Common myeloid progenitor, CD34-positive (primary cell): ENCODE measurements at places on chromosomes 16 and 17.
A peak's percentile ranks its signal among the peaks of the same experiment; 100 is the strongest.

- no peaks in the 10 kb centered on the region for H3K27me3 ChIP-seq
- DNase-seq: no peak
- H3K4me3 ChIP-seq: no peak overlapping the region
Measured at GRCh38 chr16:50390371-50390771, 21.6 kb upstream of the BRD7 start.

GRCh38 chr17:58281511-58282011 is 826 bp upstream of the MPO start:
- no peak overlapping the region for H3K27ac ChIP-seq

DNA sequence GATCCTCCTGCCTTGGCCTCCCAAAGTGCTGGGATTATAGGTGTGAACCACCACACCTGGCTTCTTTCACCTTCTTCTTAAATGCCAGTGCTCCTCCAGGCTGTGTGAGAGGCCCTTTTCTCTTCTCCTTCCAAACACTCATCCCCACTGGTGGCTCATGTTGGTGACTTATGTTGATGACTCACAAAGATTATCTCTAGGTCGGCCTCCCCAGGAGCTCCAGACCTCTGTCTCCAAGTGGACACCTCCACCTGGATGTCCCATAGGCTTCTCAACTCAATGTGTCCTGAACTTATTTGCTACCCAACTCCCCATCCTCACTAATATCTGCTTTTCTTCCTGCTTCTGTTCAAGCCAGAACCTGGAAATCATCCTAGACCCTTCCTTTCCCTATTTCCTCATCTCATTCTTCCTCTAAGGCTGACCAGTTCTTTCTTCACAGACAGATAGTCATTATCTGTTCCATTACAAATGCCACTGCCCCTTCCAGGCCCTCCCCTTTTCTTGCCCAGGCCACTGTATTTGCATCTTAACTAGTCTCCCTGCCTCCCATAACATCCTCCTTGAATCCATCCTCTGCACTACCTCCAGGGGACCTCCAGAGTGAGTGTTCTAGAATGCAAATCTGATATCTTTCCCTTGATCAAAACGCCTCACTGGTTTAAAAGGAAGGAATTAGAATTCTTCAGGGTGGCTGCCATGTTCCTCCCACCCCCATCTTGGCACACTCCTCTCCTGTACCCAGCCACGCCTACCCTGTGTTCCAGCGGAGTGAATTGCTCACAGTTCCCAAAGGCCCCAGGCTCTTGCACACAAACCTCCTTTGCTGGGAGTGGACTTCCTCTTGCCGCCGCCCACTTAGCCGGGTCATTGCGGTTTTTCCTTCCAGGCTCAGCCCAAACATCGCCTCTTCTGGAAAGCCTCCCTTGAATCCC is 34.8 kb upstream of the FBXO47 start:
- no peak for DNase-seq
- no peaks in the 10 kb centered on the region for H3K36me3 ChIP-seq
- no peak overlapping the region for H3K27ac ChIP-seq

DNA sequence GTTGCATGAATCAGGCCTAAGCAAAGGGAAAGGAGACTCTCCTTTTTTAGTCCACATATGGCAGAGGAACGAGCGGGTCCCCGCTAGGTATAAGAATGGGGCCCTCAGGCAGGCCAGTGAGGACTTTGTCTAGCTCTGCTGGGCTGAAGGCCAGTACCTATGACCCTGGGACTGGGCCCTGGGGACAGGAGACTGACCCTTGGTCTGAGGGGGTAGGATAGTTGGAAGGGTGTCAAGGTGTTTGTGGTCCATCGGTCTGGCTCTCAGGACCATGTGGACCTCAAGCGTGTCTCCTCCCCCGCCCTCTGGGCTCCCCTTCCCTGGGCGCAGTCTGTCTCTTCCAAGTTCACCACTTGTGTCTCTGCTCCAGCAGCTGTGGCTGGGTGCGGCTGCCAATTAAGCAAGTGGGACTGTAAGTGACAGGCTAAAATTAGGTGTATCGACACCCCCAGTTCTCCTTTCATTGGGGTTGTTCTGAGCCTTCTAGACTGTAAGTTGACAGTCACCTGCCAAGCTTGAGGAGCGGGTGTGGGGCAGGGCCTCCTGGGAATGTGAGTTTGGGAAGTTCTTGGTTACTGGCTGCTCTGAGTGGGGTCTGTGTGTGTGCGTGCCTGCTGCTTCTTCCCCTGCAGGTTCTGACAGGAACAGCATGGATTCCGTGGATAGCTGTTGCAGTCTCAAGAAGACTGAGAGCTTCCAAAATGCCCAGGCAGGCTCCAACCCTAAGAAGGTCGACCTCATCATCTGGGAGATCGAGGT is 24.5 kb downstream of the AKAP1 start:
- H3K4me3 ChIP-seq: no peak overlapping the region
- no peaks in the 10 kb centered on the region for H3K27me3 ChIP-seq
- peaks cover 38% of the 10 kb centered on the region for H3K36me3 ChIP-seq
- peaks cover 13% of the 10 kb centered on the region for H3K4me1 ChIP-seq

DNA sequence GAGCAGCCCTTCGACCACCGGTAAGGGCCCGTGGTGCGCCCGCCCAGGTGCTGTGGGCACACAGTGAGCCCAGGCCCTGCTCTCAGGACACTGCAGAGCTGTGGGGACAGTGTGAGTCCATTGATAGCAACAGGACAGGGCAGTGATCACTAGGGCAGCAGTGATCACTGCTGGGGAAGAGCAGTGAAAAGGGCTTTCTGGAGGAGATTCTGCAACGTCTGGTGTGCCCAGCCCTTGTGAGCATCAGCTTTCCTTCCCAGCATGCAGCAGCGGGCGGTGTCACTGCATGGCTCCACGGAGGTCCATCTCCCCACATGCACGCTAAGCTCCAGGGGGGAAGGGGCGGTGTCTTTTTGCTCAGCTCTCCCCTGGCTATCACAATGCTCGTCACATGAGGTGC is 32.1 kb downstream of the MAP1LC3B start:
- H3K27ac ChIP-seq: no peak overlapping the region
- no peaks in the 10 kb centered on the region for H3K27me3 ChIP-seq
- H3K36me3 ChIP-seq: peaks cover 37% of the 10 kb centered on the region
- no peak overlapping the region for H3K4me3 ChIP-seq
- DNase-seq: no peak

GRCh38 chr16:83925957-83926725 is 26.9 kb upstream of the OSGIN1 start:
- no peaks in the 10 kb centered on the region for H3K27me3 ChIP-seq
- H3K36me3 ChIP-seq: peaks cover 2% of the 10 kb centered on the region
- no peak overlapping the region for H3K4me3 ChIP-seq
- H3K4me1 ChIP-seq: no peaks in the 10 kb centered on the region
- no peak overlapping the region for H3K27ac ChIP-seq
- DNase-seq: no peak

- H3K27ac ChIP-seq: no peak overlapping the region
- no peaks in the 10 kb centered on the region for H3K36me3 ChIP-seq
- H3K4me3 ChIP-seq: no peak overlapping the region
- no peak for DNase-seq
- H3K4me1 ChIP-seq: no peaks in the 10 kb centered on the region
- peaks cover 4% of the 10 kb centered on the region for H3K27me3 ChIP-seq
Measured at GRCh38 chr17:34781571-34782108, 179.6 kb downstream of the CCT6B start.

- no peak overlapping the region for H3K27ac ChIP-seq
- H3K36me3 ChIP-seq: no peaks in the 10 kb centered on the region
- H3K27me3 ChIP-seq: no peaks in the 10 kb centered on the region
- H3K4me1 ChIP-seq: no peaks in the 10 kb centered on the region
- H3K4me3 ChIP-seq: no peak overlapping the region
Measured at GRCh38 chr17:9818760-9819159, 3.1 kb downstream of the GSG1L2 start.

- H3K27me3 ChIP-seq: peaks cover 77% of the 10 kb centered on the region
- H3K4me3 ChIP-seq: peak within 1 kb of the TSS; percentile 6
- peaks cover 33% of the 10 kb centered on the region for H3K4me1 ChIP-seq
- no peak within 1 kb of the TSS for H3K27ac ChIP-seq
- peak; percentile 13 for DNase-seq
- no peaks in the 10 kb centered on the region for H3K36me3 ChIP-seq
Measured at GRCh38 chr17:82371333-82372248, at the start of gene UTS2R. UTS2R (plus strand) TSS chr17:82371765; CDS start chr17:82374325, 2,560 bp downstream.

DNA sequence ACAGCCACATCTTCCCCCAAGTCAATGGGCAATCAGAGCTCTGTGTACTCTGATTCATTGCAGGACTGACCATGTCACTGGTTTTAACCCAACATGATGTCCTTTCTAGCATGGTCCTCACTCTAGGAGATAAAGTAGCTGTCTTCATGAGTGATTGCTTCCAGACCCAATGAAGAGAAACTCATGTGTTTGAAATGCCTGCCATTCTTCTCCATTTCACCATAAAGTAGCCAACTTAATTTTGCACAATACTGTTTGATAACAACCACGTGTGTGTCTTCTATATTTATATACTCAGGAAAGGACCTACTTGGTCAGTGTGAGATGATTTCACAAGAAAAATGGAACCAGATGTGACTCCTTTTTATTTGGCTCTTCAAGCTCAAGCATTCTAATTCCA is 172.5 kb downstream of the AXIN2 start:
- no peak for DNase-seq
- no peak overlapping the region for H3K27ac ChIP-seq
- no peak overlapping the region for H3K4me3 ChIP-seq

GRCh38 chr17:34398990-34399389 is 36.0 kb upstream of the CCL1 start:
- peak; percentile 84 for DNase-seq
- H3K4me1 ChIP-seq: peaks cover 26% of the 10 kb centered on the region
- no peak overlapping the region for H3K27ac ChIP-seq

GRCh38 chr17:7929158-7930023 is at the start of gene KCNAB3:
KCNAB3 (minus strand) TSS chr17:7929856; CDS start chr17:7929435, 421 bp downstream.
- H3K27me3 ChIP-seq: no peaks in the 10 kb centered on the region
- DNase-seq: peak; percentile 56
- H3K4me3 ChIP-seq: no peak within 1 kb of the TSS

DNA sequence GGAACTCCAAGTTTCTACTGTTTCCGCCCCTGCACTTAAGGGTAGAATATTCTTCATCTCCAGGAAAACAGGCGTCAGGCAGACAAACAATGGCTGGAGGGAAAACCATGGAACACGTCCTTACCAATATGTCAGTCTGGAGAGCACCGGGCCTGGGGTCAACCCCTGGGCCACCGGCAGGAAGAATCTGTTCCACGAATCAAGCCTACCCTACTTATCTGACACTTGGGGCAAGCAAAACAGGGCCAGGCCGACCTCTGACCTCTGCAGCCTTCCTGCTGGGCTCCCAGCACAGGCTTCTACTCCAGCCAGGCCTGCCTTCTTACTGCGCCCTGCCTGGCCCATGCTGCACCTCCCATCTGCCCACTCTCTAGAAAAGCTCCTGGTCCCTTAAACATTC is 10.1 kb downstream of the VAC14 start:
- no peak for DNase-seq
- no peaks in the 10 kb centered on the region for H3K4me1 ChIP-seq
- no peaks in the 10 kb centered on the region for H3K27me3 ChIP-seq
- H3K36me3 ChIP-seq: peaks cover 28% of the 10 kb centered on the region
- no peak overlapping the region for H3K4me3 ChIP-seq

DNA sequence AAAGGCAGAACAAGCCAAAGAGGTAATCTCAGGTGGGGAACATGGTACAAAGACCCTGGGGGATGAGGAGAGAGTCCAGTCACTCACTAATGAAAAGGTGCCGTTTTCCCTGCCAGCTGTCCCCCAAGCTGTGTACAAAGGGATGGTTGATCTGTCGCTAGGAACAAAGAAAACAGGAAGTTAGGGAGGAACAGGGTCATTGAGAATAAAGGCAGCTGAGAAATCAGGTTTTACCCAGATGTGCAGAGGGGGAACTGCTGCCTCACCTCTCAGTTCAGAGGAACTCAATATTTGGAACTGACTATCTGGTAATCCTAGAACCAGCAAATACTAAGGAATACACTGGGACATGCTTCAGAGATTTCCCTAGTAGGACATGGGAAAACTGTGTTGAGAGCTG is 1.5 kb downstream of the RSKR start:
- peaks cover 30% of the 10 kb centered on the region for H3K4me1 ChIP-seq
- H3K36me3 ChIP-seq: peaks cover 23% of the 10 kb centered on the region
- no peak overlapping the region for H3K4me3 ChIP-seq
- no peak overlapping the region for H3K27ac ChIP-seq
- DNase-seq: peak; percentile 34

- H3K4me3 ChIP-seq: no peak overlapping the region
- H3K4me1 ChIP-seq: peaks cover 21% of the 10 kb centered on the region
- H3K36me3 ChIP-seq: peaks cover 4% of the 10 kb centered on the region
- no peaks in the 10 kb centered on the region for H3K27me3 ChIP-seq
- DNase-seq: no peak
Measured at GRCh38 chr17:28573966-28574480, 2.7 kb downstream of the ALDOC start.

GRCh38 chr17:82933911-82934310 is 94.1 kb upstream of the ZNF750 start:
- H3K4me1 ChIP-seq: no peaks in the 10 kb centered on the region
- H3K36me3 ChIP-seq: peaks cover 68% of the 10 kb centered on the region
- DNase-seq: no peak
- no peaks in the 10 kb centered on the region for H3K27me3 ChIP-seq
- no peak overlapping the region for H3K4me3 ChIP-seq

DNA sequence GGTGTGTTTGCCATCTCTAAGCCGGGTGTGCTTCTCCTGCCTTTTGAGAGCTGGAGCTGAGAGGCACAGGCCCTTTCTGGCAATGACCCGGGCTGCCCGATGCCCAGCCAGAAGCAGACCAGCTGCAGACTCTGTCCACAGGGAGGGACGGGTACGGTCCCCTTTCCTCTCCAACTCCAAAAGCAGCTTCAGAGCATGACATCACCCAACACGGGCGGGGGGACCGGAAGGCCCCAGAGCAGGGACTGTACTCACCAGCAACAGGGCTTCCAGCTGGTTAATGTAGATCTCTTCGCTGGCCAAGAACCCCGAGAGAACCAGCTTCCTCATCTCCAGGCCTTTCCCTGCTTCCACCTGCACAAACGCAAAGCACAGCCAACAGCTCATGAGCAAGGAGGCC is 79.4 kb downstream of the ABR start:
- no peak for DNase-seq
- peaks cover 34% of the 10 kb centered on the region for H3K36me3 ChIP-seq
- H3K4me3 ChIP-seq: no peak overlapping the region

- no peak overlapping the region for H3K4me3 ChIP-seq
Measured at GRCh38 chr16:82382521-82382920, 212.5 kb upstream of the MPHOSPH6 start.

DNA sequence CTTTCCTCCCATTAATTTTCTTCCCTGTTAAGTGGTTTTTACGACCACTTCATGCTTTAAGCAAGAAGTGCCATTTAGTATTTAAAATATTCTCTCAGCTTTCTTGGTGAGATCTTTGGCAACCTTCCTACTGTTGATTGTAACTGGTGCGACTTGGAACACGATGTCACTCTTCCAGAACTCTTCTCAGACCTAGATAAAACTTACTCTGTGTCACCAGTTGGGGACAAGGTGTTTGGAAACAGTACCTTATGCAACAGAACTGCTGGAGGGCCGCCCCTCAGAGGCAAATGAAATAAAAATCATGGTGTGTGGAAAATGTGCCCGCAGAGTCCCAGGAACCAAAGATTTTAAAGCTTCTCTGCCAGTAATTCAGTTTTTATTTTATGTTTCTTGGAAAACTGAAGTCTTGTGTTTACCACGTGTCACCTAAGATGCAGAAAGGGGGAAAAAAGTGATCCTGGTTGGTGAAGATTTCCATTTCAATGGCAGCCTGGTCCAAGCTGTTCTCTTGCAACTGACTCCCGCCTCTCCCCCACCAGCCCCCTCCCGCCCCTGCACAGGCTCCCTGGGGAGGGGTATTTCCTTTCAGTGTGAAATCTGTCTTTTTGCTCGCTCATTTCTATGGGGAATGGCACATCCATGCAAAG is 7.2 kb upstream of the HSD11B2 start:
- H3K27ac ChIP-seq: no peak overlapping the region
- H3K27me3 ChIP-seq: peaks cover 13% of the 10 kb centered on the region
- H3K4me1 ChIP-seq: no peaks in the 10 kb centered on the region
- no peak overlapping the region for H3K4me3 ChIP-seq
- H3K36me3 ChIP-seq: no peaks in the 10 kb centered on the region
